Thymus (tissue), 14 donors: ENCODE measurements at places on chromosomes 2 and 18. TPM values are rescaled to one million over a fixed set of nuclear protein-coding genes. Genes with fewer than 3 reads are reported as not detected.

The CCL20 gene
- 2.8 TPM for total RNA-seq

The SNRPD1 gene
- 165 TPM for total RNA-seq

The GLI2 gene
- 1.8 TPM for total RNA-seq

The MARCHF4 gene
- under 0.01 TPM for total RNA-seq

The ASB18 gene
- not detected for total RNA-seq

The BCS1L gene
- total RNA-seq = 24.4 TPM

The TCF4 gene
- total RNA-seq = 36.6 TPM

The MEP1B gene
- 0.19 TPM for total RNA-seq

The NAGK gene
- 93.2 TPM for total RNA-seq

The RBFA gene
- total RNA-seq = 18.6 TPM

The IAH1 gene
- 49.1 TPM for total RNA-seq

The NR4A2 gene
- total RNA-seq = 0.61 TPM

The IL36A gene
- total RNA-seq = 0.99 TPM

The VWA3B gene
- 3.2 TPM for total RNA-seq
